ENCODE measurements at places on chromosomes 3 and 15. TPM values are rescaled to one million over a fixed set of nuclear protein-coding genes. Genes with fewer than 3 reads are reported as not detected.

MAGI1 gene
- 35.1 TPM for total RNA-seq

IRAK2 gene
- total RNA-seq: 6.8 TPM

TRPM1 gene
- total RNA-seq: not detected

MRAS gene
- total RNA-seq: 69.1 TPM

PARP15 gene
- total RNA-seq: not detected

CEP70 gene
- total RNA-seq: 17.9 TPM
